ENCODE measurements at places on chromosomes 3 and 15.
A peak's percentile ranks its signal among the peaks of the same experiment; 100 is the strongest.

DNA sequence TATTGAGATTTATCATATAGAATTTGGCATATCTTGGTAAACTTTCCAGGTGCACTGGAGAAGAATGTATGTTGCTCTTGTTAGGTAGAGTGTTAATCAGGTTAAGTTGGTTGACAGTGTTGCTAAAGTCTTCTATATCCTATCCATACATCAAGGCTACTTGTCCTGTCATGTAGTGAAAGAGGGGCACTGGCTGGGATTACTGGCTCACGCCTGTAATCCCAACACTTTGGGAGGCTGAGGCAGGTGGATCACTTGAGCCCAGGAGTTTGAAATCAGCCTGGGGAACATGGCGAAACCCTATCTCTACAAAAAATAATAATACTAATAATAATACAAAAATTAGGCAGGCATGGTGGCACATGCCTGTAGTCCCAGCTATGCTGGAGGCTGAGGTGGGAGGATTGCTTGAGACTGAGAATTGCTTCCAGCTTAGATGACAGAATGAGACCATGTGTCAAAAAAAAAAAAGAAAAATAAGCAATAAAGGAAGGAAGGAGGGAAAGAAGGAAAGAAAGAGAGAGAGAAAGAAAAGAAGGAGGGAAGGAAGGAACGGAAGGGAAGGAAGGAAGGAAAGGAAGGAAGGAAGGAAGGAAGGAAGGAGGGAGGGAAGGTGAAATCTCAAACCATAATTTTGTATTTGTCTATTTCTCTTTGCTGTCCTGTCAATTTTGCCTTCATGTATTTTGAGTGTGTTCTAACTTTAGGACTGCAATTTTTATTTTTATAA, 57.4 kb upstream of the IQSEC1 start:
- DNase-seq = no peak

- DNase-seq = no peak
Measured at GRCh38 chr3:176262071-176262470, 935.2 kb downstream of the TBL1XR1 start.

GRCh38 chr3:195440379-195440778, 2.4 kb downstream of the ACAP2 start:
- no peak for DNase-seq

GRCh38 chr15:40333922-40334492, 6.7 kb downstream of the CCDC9B start:
- no peak for DNase-seq

DNA sequence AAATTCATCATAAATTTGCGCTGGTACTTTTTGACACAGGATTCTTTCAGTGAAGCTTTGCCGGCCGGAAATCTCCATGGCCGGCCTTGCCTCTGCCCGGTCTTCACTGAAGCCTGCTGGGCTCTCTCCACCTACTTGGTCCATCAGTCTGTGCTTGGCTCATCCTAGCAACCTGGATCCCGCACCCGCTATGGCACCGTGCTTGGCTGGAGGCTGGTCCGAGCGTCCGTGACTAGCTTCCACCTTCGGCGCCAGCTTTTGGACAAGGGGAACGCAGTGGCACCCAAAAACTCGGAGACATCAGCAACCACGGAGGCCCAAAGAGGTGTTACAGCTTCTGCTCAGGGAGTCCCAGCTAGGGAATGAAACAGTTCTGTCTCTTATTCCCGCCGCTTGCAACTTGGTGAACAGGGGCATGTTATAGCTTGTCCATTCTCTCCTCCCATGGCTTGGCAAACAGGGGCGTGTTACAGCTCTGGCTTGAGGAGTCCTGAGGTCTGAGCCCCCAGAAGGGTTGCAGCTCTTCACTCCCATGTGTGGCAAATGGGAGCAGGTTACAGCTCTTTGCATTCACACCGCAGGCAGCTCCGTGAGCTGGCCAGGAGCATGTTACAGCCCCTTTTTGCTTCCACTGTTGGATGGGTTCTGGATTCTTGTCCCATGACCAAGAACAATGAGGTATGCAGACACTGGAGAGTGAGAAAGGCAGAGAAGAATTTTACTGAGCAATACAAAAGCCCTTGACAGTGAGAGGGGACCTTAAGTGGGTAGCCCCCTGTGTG, 204.2 kb downstream of the DIPK2A start:
- DNase-seq = no peak

GRCh38 chr15:92322566-92323355, 70.9 kb upstream of the ST8SIA2 start:
- DNase-seq = no peak

GRCh38 chr3:157805538-157805937, 300.7 kb downstream of the SHOX2 start:
- no peak for DNase-seq

GRCh38 chr3:147394884-147395225, 11.5 kb downstream of the ZIC4 start:
- DNase-seq = no peak

GRCh38 chr3:71011565-71012287, 571.8 kb downstream of the FOXP1 start:
- no peak for DNase-seq

GRCh38 chr15:54033869-54034458, 55.7 kb downstream of the UNC13C start:
- no peak for DNase-seq

GRCh38 chr3:46848271-46849044, 14.8 kb downstream of the MYL3 start:
- no peak for DNase-seq

GRCh38 chr3:194450341-194450740, 36.5 kb downstream of the ATP13A3 start:
- DNase-seq = no peak

GRCh38 chr3:178386401-178386800, 149.8 kb upstream of the KCNMB2 start:
- peak; percentile 32 for DNase-seq

DNA sequence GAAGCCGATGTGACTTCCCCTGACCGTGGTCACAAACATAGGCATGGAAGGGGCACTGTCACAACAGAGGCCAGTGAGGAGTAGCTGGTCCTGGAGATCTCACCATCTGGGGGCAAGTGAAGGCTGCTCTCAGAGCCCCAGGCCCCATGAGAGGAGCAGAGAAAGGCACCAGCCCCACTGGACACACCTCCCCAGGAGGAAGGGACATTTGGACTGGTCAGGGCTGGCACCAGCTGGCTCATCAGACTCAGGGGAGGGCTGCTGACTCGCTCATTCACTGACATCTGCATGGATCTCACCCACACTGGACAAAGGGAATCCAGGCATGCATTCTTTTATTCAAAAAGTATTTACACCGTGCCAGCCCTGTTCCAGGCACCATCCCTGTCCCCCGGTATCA, 26.8 kb downstream of the ESYT3 start:
- no peak for DNase-seq

GRCh38 chr3:17137321-17137826, 252.6 kb downstream of the PLCL2 start:
- no peak for DNase-seq

GRCh38 chr15:57565311-57565710, 26.4 kb upstream of the MYZAP start:
- no peak for DNase-seq

DNA sequence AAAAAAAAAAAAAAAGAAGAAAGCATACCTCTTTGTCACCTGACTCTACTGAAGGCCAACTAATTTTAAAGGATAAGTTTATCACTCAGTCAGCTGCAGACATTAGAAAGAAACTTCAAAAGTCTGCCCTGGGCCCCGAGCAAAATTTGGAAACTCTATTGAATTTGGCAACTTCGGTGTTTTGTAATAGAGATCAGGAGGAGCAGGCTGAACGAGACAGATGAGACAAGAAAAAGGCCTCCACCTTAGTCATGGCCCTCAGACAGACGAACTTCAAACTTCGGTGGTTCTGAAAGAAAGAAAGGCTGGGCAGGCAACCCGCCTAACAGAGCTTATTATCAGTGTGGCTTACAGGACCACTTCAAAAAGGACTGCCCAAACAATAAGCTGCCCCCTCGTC, 18.5 kb downstream of the GLDN start:
- DNase-seq = no peak

DNA sequence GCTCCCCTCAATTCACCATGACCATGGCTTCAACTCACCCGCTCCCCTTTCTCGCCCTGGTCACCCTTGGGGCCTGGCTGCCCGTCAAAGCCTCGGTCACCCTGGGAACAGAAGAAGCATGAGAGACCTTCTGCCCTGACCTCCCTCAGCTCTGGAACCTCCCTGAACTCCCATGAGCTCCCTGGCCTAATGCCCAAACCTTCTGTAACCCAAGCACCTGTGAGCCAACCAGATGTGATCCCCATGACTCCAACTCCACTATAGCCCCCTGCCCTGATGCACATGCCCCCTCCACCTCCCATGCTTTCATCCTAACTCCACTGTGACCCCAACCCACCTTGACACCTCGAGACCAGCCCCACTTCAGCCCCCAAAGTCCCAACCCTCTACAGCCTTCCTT, 3.5 kb upstream of the UCN2 start:
- no peak for DNase-seq

GRCh38 chr15:101637038-101637437, 15.1 kb downstream of the TM2D3 start:
- no peak for DNase-seq

GRCh38 chr3:9692416-9692815, 11.2 kb upstream of the CPNE9 start:
- DNase-seq = no peak

DNA sequence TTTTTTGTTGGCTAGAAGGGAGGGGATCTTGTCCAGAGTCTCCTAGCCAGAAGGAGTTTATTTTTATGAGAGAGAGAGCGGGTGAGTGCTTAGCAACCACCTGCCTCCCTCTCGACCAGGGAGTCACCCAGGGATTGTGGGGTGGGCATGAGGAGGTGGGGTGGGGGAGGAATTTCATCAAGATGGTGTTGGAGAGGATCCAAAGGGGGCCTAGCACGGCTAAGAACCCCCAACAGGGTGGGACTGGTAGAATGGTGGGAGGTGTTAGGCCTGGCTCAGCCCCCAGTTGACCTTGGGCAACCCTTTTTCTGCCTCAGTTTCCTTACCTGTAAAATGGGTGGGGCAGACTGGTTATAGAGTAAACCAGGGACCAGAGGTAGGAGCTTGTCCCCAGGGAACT, 1.8 kb downstream of the SLC6A6 start:
- DNase-seq = no peak

DNA sequence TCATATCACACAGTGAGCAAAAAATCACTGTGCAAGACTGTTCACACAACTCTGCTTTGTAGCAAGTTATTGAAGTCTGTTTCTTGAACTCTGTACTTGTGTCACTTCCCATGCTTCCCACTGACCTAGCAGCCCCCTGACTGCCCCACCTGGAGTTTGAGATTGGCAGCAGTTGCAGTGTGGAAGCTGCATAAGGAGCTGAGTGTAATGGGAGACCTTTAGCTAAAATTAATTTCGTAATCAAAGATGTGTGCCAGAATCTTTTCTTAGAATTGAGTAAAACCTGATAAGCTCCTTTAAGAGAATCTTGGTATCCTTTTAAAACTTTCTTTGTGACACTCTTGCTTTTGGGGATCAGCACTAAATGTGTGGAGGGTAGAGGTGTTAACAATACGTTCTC, 42.8 kb downstream of the NKIRAS1 start:
- DNase-seq = no peak

Measured in T-helper 1 cell (primary cell).